ENCODE measurements at places on chromosomes 11 and 22.

DNA sequence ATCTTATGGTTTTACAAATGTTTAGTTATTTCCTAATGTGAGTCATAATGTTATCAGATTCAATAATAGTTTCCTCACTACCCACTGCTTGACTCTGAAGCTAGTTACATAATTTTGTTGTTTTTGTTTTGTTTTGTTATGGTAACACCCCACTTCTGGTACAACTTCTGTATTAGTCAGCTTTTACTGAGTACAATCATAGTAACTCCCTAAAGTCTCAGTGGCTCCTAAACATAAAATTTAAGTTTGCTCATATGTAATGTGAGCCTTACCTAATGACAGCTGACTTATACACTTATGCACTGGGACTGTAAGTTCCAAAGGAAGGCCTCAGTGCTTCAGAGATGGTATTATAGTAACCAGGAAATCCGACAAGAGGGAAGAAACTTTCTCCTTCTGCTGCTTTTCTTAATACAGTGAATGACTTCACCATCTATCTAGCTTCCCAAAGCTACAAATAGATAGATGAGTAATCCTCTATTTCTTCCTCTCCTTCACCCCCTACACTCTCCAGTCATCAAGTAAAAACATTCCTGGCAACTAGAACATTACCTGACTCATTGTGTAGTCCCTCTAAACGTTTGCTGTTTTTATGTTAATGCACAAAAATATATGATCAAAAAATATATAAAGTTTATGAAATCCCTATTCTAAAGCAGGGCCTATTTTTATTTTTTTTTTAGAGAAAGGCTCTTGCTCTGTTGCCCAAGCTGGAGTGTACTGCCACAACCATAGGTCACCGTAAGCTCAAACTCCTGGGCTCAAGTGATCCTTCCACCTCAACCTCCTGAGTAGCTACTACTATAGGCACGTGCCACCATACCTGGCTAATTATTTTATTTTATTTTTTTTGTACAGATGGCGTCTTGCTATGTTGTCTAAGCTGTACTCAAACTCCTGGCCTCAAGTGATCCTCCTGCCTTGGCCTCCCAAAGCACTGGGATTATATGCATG is 563.0 kb downstream of the SOX6 start:
- no peak for DNase-seq

GRCh38 chr11:20351136-20351535 is 12.4 kb upstream of the HTATIP2 start:
- no peak for DNase-seq

DNA sequence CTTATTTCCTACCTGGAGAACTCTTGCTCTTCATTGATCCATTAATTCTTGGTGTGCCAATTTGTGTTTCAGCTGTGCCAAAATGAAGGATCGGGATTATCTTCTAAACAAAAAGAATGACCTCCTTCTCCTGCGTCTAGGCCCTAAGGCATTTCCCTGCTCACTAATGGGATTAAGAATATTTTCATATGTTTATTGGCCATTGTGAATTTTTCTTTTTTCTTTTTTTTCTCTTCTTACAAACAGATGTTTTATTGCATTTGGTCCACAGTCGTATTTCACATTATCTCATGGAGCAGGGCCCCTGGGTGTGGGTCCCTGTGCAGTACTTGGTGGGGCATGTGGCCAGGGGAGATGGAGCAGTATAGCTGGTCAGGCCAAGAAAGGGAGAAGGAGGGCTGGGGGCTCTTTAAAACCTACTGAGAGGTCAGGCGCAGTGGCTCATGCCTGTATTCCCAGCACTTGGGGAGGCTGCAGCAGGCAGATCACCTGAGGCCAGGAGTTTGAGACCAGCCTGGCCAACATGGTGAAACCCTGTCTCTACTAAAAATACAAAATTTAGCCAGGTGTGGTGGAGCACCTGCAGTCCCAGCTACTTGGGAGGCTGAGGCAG is 35.3 kb upstream of the HORMAD2 start:
- no peak for DNase-seq

- no peak for DNase-seq
Measured at GRCh38 chr11:36463781-36464180, 46.3 kb downstream of the TRAF6 start.

GRCh38 chr22:20514658-20515406 is 7.4 kb downstream of the MED15 start:
- no peak for DNase-seq

DNA sequence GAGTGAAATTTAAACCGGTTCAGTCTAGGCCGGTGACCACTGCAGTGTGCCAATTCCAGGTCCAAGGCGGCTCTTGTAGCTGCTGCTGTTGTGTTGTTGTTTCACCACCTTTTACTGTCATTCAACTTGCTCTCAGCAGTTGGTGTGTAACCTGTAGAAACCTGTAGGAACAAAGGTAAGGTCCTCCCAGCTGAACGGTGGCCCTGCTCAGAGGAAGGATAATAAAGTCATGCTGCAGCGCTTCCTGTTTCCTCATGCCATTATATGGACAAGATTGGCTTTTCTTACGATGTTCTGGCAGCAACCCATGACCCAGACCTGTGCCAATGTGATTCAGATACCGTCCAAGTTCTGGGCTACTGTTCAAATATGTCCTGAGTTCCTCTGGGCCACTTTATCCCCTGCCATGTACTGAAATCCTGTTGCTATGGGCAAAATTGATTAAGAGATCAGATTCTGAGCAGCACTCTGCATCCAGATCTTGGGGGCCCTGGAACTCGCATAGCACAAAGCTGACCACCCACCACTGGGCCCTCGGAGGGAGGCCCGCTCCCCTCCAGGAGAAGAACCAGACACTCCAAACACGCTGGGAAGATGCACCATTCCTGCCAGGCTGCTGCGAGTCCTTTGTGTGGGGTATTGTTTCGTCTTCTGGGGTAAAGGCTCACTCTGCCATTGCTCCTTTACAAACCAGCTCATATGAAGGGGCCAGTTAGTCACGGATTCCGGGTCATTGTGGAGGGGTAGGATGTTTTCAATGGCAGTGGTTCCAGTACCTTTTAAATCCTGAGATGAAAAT is 13.2 kb downstream of the FAM181B start:
- DNase-seq, result no peak

GRCh38 chr11:124310721-124311120 is 3.0 kb downstream of the OR8D1 start:
- no peak for DNase-seq

- no peak for DNase-seq
Measured at GRCh38 chr22:49367041-49367697, 460.5 kb downstream of the BRD1 start.

DNA sequence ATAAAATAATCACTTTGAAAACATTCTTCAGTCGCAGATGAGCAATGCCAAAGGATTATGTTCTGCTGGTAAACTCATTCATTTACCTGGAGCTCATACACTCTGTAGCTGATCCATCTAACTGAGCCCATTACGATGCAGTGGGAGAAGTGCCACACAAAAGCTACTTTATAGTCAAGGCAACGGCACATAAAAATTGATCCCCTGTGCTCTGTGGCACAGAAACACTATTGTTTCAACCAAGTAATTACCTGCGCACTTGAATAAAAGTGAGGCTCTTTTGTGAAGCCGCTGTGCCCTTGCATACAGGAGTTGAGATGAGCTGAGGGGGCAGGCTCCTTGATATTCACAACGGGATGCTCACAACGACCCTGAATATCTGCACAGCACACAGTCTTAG is 7.2 kb downstream of the DKK3 start:
- DNase-seq, result no peak

DNA sequence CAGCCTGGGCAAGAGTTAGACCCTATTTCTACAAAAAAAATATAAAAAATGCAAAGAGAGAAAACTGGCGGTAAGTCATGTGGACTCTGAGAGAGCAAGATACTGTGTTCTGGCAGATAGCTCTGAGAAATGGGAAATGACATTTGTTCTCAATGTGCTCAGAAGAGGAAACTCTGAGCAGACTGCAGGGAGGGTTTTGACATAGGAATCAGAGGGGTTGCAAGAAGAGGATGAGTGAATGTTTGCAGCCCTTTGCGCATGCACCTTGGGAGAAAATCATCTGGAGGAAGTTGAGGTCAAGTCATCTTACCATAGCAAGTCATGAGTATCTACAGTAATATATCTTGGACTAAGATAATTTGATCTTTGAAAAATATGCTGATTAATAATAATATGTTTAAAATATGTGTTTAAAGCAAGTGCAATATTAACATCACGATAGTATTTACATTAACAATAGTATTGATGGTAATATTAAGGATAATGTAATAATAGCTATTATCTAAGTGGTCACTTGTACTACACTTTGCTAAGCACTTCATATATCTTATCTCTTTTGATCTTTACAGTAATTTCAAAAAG is 2.6 kb downstream of the ACER3 start:
- no peak for DNase-seq

- DNase-seq, result no peak
Measured at GRCh38 chr11:75490221-75491181, 35.2 kb downstream of the GDPD5 start.

- no peak for DNase-seq
Measured at GRCh38 chr11:125398994-125399640, 96.9 kb downstream of the FEZ1 start.

DNA sequence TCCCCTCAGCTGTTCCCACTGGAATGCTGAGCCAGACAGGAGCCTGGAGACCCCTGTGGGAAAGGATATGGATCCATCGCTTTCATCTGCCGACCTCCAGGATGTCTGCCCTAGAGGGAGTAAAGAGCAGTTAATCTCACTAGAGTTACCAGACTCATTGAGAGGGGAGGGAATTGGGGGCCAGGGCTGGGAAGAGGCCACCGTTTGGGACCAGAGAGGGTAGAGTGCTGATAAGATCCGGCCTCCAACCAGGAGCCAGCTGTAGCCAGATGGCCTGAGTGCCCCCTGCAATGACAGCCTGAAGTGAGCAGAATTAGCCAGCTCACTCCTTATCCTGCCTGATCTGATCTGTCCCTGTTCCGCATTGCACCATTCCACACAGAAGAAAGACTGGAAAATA is 3.7 kb upstream of the APLNR start:
- no peak for DNase-seq

DNA sequence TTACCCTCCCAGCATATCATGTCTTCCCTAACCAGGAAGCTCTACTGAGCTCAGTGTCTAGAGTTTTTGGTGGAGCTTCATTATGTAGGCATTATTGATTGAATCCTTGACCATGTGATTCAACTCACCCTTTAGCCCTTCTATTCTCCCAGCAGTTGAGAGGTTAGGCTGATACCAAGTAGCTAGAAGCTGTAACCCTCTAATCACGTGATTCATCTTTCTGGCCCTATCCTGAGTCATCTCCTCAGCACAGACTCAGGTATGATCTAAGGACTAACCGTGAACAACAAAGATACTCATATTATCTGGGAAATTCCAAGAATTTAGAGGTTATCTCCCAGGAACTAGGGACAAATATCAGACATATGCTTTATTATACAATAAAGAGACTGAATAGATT is 625.5 kb downstream of the JRKL start:
- no peak for DNase-seq
